ENCODE measurements at places on chromosomes 5 and 9. TPM values are rescaled to one million over a fixed set of nuclear protein-coding genes. Genes with fewer than 3 reads are reported as not detected.

FOXD4L4 gene
- not detected for total RNA-seq

MARVELD2 gene
- 16.7 TPM for total RNA-seq

SLC45A2 gene
- total RNA-seq, result 0.80 TPM

GRCh38 chr9:129201866-129202265 is 23.8 kb upstream of the IER5L start:
- no peak for DNase-seq

GRCh38 chr9:109517901-109518377 is 19.8 kb upstream of the PTPN3 start:
- no peak for DNase-seq

- no peak for DNase-seq
Observed at GRCh38 chr9:33202018-33202417, 34.9 kb upstream of the B4GALT1 start.

- DNase-seq, result peak; percentile 100
Observed at GRCh38 chr9:83980395-83981125, at the start of gene RMI1. Gene RMI1 (plus strand): TSS chr9:83980805. CDS start chr9:84000987, 20,182 bp downstream.

- DNase-seq, result no peak
Observed at GRCh38 chr9:137760426-137760825, 117.2 kb upstream of the CACNA1B start.

GRCh38 chr9:136343121-136343883 is 16.0 kb downstream of the GPSM1 start:
- no peak for DNase-seq

- DNase-seq, result no peak
Observed at GRCh38 chr5:32158679-32158975, 15.5 kb downstream of the GOLPH3 start.

GRCh38 chr9:19411316-19411715 is 2.5 kb downstream of the ACER2 start:
- no peak for DNase-seq
